H1 (cell line): ENCODE measurements at places on chromosomes 11 and 22.

GRCh38 chr11:120425527-120425926 is 86.0 kb upstream of the GRIK4 start:
- DNase-seq: no peak

- no peak for DNase-seq
Measured at GRCh38 chr11:108135845-108136544, 14.6 kb downstream of the ACAT1 start.

- no peak for DNase-seq
Measured at GRCh38 chr22:34973016-34973415, 92.9 kb upstream of the ISX start.

GRCh38 chr11:8261921-8262551 is 1.6 kb downstream of the LMO1 start:
- no peak for DNase-seq

GRCh38 chr22:45172881-45173585 is 9.3 kb downstream of the NUP50 start:
- no peak for DNase-seq

GRCh38 chr11:75689863-75690609 is 21.2 kb upstream of the MAP6 start:
- DNase-seq: no peak

GRCh38 chr11:124538019-124538418 is 5.4 kb downstream of the OR8B12 start:
- DNase-seq: no peak

DNA sequence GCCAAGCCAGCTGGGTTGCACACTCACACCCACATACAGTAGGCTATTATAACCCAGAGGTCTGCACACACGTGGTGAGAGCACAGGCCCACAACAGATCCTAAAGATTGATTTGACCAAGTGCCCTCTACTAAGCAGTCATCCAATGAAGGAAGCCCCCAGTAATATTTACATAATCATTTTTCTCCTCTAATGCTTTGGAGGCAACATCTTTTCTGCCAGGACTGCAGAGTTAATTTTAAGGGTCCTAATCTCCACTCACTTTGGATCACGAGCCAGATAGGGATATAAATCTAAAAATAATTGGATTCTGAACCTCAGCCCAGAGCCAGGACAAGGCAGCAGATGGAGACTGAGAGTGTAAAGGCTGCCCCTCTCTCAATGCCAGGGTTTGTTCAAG is 49.1 kb upstream of the MTNR1B start:
- DNase-seq: no peak

DNA sequence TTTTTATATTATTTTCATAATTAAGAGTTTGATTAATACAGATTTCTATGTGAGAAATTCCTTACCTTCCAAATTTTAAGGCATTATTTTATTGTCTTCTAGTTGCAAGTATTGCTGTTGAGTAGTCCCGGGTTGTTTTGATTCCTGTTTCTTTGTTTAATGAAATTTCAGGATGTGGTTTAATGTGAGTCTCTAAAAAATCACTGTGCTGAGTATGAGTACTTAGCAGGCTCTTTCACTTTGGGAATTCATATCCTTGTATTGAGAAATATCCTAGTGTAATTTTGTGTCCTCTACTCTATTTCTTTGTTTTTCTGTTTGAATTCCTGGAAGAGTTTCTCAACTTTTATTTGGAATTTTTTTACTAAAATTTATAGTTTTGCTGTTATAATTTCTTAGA is 113.2 kb downstream of the TMEM135 start:
- no peak for DNase-seq

DNA sequence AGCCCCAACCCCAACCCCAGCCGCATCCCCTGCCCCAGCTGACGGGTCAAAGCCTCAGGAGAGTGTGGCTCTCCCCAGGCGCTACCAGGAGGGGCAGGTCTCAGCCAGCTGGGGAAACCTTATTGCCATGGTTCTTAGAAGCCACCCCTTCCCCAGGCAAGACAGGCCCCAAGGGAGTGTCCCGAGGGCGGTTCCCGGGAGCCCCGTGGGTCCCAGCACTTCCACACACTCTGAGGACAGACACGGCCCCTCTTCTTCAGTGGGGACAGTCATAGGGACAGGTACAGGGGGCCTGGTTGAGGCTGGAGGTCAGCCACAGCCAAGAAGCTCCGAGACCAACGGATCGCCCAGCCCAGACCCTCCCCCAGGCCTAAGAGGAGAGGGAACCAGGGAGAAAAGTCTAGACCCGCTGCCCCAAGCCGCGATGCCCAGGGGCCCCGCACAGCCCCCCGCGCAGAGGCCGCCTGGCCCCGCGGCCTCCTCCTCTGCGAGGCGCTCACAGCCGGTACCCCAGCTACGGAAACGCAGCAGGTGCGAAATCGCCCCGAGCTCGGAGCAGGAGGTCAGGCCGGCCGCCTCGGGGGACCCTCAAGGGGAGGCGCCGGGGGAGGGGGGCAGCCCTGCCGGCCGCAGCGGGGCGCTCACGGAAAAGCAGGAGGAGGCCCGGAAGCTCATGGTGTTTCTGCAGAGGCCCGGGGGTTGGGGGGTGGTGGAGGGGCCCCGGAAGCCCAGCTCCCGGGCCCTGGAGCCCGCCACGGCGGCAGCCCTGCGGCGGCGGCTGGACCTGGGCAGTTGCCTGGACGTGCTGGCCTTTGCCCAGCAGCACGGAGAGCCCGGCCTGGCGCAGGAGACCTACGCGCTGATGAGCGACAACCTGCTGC is 2.6 kb downstream of the KLHDC7B start:
- DNase-seq: no peak

- DNase-seq: no peak
Measured at GRCh38 chr11:68312117-68312779, at the start of gene LRP5. TSS of gene LRP5 (plus strand) at chr11:68312591. CDS start at chr11:68312715, 124 bp downstream.

DNA sequence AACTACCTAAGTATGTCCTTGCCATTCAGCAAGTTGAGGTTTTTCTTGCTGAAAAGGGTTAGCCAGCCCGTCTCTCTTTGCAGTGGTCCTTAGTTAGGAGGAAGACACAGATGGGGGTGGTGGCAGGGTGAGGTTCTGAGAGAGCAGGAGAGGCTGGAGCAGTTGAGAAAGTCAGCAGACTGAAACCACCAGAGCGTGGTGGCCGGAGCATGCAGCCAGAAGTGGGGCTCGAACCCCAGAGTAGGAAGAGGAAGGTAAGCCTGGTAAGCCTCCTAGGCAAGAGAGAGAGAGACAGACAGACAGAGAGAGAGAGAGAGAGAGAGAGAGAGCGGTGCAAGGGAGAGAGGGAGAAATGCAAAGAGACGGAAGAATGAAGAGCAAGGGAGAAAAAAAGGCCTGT is 9.2 kb upstream of the SCN4B start:
- DNase-seq: no peak

- DNase-seq: no peak
Measured at GRCh38 chr22:25027959-25028840, 75.7 kb downstream of the KIAA1671 start.

GRCh38 chr22:19524170-19525115 is at the start of gene CLDN5:
TSS of gene CLDN5 (minus strand) at chr22:19524410. CDS start at chr22:19524255, 155 bp downstream.
- DNase-seq: no peak

GRCh38 chr11:13238879-13239514 is 38.6 kb upstream of the BMAL1 start:
- no peak for DNase-seq

DNA sequence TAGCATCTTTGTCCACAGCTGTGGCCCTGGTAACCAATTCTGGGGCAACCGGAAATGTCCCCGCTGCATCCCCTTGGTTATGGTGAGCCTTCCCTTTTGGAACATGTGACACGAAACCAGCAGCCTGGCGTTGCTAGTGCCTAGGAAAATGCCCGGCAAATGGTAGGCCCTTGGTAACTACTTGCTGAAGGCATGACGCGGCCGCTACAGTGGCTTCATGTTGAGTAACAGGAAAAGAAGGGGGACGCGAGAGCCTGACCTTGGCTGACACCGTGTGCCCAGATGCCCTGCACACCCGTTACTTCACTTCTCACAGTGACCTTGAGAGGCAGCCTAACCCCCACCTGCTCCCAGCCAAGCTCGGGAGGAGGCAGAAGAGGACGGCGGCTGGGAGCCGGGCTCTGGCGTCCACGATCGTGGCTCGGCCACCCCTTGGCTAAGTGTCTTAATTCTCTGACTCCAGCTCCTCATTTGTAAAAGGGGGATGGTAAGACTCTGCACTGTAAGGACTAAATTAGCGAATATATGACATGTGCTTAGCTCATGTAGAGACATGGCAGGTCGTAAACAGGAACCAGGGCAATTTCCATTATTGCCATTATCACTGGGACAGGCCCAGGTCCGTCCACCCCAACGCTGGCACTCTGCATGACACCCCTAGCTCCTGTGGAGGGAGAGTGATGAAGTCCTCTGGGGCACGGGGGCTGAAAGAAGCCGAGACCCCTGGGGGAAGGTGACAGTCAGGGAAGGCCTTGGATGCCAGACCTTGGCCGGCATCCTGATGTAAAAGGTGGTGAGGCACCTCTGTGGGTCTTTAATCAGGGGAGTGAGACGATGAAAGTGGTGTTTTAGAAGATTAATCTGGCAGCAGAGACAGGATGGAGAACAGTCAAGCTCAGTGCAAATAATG is 18.9 kb downstream of the IFT27 start:
- DNase-seq: no peak

- DNase-seq: no peak
Measured at GRCh38 chr22:43776081-43776670, 35.9 kb downstream of the EFCAB6 start.

DNA sequence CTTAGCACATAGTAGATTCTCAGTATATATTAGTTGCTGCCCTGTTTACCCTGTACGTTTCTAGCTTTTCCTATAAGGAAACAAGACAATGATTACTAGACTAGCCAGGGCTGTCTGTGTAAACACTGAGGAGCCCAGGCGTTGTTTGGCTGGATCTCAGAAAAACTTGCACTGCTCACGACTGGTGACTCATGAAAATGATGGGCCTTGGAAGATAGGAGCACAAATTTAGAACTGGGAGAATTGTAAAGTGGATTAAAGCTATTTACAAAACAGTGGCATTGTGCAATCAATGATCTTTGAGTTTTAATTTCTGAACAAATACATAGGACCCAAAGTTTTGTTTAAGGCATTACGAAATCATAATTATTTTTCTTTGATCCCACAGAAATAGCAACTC is 276.9 kb downstream of the FAM76B start:
- DNase-seq: no peak

DNA sequence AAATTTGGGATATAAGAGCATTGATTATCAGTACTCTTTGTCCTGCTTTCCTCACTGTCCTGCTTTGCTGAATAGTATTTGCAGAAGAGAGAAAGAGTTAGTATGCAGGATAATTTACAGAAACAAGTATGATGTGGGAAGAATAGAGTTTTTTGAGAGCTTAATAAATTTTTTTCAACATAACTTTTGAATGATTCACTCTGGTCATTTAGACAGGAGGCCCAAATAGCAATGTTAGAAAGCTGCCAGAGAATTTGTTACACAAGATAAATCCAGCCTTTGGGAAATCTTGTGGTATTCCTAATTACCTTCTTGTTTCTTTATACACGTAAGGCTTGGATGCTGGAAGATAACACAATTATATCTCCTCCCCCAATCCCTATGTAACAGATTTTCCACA is 484.6 kb downstream of the CNTN5 start:
- no peak for DNase-seq

DNA sequence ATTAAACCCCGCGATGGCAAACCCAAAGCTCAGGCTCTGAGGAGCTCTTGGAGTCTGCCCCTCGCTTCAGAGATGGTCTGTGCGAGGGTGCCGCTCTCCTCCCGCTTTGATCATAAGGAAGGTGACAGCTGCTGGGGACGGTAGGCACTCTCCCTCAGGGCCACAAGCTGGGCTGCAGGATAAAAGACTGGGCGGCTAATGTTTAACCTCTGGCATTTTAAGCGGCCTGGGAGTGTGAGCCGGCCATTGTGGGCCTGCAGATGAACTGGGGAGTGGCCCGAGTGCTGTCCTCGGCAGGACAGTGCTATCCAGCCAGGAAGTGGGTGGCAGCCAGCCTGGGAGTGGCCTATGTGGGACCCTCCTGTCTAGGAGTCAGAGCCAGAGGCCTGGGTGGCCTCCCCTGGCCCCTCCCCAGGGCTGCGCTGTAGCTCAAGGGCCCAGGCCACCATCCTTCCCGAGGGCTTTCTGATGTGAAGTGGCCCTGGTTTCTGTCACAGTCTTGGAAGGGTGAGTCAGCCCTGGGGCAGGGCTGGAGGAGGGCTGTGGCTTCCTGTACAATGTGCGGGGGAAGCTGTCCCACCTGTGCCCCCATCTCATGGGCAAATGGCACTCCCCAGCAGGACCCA is 58.7 kb upstream of the PRODH start:
- no peak for DNase-seq

DNA sequence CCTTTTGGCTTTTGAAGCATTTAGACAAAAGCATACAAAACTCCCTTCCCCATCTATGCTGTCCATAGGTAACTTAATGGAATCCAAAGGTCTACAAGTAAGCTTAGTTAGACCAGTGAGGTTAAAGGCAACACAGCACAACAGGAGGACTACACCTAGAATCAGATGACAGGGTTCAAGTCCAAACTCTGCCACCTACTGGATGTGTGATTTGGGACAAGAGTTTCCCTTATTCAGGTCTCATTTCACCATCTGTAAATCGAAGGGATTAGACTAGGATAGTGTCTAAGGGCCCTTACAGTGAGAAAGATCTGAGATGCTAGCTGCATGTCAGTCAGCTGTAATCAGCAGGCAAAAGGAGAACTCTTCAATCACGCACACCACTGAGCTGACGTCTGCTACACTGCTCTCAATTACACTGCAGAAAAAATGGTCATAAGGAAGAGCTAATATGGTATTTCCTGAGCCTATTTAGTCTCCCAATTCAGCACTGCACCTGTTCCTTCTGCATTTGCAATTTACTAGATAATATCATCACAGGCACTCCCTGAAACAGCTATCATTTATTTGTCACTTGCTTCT is 82.2 kb downstream of the SERGEF start:
- no peak for DNase-seq

GRCh38 chr11:93059117-93059957 is 89.9 kb downstream of the MTNR1B start:
- no peak for DNase-seq

- no peak for DNase-seq
Measured at GRCh38 chr22:23831781-23832180, 7.0 kb downstream of the DERL3 start.
